ENCODE measurements at places on chromosomes 12 and 14.

DNA sequence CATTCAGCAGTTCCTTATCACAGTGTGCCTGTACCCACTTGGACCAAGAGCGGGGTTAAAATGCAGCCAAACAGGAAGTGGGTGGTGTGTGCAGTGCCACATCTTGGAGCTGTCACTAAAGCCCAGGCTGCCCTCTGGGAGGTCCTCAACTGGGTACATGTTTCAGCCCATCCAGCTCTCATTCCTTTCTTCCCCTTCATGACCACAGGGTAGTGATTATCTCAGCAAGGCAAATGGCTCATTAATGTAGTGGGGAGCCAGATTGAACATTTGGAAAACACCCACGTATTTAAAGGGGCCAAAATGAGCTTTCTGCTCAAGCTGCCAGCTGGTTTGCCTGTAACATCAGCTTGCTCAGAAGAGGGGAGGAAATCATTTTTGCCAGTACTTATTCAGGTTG, 210.8 kb upstream of the BTG1 start:
- no peak for DNase-seq

DNA sequence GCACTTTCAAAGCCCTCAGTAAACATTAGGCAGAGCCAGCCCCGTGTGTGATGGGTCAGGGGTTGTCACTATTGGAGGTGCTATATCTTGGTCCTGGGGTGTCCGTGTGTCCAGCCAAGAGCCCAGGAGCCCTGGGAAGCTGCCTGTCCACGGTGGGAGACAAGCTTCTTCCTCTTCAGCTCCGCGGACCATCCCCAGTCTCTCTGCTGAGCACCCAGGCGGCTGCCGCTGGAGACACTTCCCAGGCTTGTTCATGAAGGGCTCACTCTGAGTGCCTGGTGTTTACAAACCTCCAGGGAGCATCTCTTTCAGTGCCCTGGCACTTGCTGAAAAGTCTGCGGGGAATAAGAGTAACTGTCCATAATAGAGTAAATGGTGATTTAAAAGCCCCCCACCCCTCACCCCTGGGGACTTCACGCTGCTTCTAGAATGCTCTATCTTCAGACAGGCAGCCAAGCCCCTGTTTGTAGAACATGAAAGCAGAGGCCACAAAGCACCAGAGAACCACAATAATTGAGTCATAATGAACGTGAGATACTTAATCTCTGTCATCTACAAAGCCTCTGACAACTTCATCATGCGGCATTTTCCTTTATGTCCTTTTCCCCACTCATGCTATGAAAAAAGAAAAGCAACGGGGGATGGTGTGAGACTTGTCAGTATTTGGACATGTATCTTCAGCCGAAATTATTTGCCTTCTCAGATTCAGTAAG, 178.6 kb downstream of the TMEM132C start:
- DNase-seq: no peak

- DNase-seq: no peak
Measured at GRCh38 chr12:89250636-89251035, 101.7 kb downstream of the DUSP6 start.

DNA sequence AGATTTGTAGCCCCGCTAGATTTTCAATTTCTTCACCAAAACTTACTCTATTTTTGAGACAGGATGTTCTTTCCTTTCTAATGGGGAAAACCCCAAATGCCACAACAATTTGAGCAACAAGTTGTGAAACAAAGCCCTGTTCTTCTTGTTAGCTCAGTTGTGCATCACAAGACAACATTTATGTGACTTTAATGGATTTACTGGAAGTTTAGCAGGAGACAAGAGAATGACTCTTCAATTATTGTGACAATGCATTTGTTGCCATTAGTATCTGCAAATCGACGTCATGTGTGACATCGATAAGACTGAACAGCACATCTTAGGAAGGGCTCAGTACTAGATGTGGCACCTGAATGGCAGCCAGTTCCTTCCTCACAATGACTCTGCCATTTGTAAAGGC, 1028.9 kb upstream of the TMEM132C start:
- peak; percentile 89 for DNase-seq

GRCh38 chr12:3888659-3889058, 15.5 kb upstream of the PARP11 start:
- peak; percentile 26 for DNase-seq

DNA sequence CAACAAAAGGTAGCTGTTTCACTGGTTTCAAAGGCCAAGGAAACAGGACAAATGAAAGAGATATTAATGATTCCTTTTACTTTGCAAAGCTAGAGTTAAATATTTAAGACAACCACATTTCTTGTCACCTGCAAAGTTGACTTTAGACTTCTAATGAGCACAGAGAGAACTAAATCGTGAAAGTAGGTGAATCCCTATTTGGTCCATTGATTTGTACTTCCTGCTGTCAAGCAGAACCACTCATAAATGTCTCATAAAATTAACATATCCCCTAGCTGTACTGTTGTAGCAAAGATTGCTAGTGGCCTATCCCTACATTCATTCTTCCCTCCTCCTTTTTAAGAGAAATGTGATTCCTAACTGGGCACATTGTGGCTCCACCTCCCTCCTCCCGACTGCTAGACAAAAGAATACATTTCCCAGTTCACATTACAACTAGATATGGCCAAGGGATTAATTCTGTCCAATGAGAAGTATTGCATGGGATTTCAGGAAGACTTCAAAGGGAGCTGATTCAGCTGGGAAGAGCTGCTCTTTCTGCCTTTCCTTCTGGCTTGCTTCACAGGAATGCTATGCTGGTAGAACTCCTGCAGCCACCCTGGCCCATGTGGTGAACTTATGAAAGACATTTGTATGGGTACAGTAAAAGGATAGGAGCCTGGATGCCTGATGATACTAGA, 227.5 kb upstream of the ABCD2 start:
- DNase-seq: no peak

GRCh38 chr14:100034961-100035500, 30.2 kb upstream of the EVL start:
- no peak for DNase-seq

DNA sequence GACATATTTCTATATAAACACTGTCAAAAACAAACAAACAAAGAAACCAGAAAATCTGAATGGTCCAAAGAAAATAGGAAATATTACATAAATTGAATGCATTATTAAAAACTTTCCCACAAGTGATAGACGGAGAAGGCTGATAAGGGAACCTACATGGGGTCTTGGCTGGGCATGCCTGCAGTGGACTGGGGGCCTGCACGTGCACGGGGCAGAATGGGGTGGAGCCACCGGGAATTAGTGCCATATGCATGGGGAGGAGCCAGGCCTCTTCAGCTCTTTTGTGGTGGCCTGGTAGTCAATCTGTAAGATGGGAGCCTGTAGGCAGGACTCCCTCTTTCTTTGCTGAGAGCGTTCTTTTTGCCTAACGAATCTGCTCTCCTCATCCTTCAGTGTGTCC, 1031.7 kb upstream of the FBXO33 start:
- no peak for DNase-seq

GRCh38 chr14:89708982-89709625, 245.4 kb downstream of the EFCAB11 start:
- DNase-seq: peak; percentile 26

DNA sequence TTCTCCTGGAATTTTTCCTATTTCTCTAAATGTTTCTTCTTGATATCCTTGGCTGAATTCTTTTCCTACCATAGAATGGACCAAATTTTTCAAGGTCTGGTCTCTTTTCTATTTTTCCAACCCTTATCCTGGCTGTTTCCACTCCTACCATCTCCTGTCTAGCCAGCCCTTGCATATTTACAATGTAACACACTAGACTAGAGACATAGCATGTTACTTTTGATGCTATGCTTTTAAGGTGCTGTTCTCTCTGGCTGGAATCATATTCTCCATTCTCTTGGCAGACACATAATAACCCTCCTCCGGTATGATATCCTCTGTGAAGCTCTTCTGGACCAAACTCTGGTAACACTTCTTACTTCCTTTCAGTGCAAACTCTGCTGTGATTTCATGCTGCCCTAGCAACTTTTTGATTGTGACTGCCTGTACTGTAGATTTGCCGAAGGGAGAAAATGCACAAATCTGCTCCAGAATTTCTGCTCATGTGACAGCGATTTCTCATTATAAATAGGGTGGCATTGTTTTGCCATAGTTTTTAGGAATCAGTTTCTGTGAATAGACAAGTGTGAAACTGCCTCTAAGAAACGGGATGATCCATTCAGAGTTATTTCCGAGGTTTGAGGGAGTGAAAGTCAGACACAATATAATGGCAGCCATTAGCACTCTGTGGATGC, 284.4 kb downstream of the MDGA2 start:
- no peak for DNase-seq

DNA sequence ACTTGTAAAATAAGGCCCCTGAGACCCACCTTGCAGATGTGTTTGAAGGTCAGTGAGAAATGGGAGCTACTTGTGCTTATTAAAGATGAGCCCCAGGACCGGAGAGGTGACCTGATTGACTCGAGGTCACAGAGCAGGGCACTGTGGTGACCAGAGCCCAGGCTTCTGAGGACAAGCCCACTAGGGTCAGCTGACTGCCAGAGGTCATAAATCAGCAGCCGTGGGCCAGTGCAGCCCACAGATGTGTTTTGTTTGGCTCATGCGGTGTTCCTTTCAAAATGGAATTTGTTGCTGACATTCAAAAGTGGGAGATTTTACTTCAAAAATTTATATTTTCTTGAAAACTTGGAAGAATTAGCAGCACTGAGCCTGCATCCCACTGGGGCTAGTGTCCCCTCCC, 24.5 kb downstream of the JDP2 start:
- no peak for DNase-seq

GRCh38 chr14:74906925-74907521, 16.0 kb downstream of the RPS6KL1 start:
- DNase-seq: no peak

DNA sequence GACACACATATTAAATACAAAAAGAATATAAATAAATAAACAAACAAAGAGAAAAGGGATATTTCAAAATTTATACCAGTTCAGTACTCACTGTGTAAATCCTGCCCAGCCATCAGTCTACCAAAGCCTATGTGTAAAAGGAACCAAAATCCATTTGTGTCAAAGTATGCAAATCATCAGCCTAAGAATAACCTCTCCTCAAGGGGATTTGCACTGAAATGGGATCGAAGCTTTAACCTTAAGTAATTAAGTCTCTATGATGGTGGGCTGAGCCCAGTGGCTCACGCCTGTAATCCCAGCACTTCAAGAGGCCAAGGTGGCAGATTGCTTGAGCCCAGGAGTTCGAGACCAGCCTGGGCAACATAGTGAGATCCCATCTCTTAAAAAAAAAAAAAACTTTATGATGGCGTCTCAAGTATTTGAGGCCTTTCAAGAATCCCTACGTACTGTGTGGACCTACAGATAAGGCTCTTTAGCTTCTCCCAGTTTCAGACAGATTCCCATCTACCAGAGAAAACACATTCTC, 57.8 kb upstream of the METAP2 start:
- DNase-seq: no peak

GRCh38 chr12:80632835-80633234, 74.6 kb upstream of the MYF6 start:
- no peak for DNase-seq

GRCh38 chr14:32980178-32980901, 41.7 kb downstream of the NPAS3 start:
- no peak for DNase-seq

GRCh38 chr14:95520346-95520745, 3.9 kb upstream of the SYNE3 start:
- peak; percentile 63 for DNase-seq

- DNase-seq: no peak
Measured at GRCh38 chr12:40016980-40017379, 88.9 kb downstream of the SLC2A13 start.

DNA sequence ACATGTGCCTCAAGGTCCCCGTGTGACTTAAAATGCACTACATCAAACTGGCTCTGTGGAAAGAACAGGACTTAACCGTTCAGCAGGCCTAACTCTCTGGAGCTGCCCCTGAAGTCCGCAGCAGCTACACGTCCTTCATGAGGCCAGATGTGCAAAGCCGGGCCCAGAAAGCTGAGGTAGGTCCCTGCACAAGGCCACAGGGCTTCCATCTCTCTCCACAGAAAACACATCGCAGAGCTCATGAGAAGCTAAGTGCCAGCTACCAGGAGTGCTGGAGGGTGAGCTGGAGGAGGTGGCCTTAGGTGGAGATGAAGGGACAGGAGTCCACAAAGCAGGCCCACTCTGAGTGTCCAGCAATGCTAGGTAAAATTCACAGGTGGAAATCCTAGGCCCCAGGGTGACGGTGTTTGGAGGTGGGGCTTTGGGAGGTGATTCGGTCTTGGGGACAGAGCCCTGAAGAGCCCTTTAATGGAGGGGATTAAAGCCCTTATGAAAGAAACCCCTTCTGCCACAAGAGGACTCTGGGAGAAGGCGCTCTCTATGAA, 52.4 kb downstream of the VCPKMT start:
- DNase-seq: no peak

- no peak for DNase-seq
Measured at GRCh38 chr14:77316195-77316505, 4.5 kb downstream of the POMT2 start.

- no peak for DNase-seq
Measured at GRCh38 chr14:102490456-102490855, 19.1 kb downstream of the ANKRD9 start.

GRCh38 chr12:112992541-112993398, 14.5 kb downstream of the OAS2 start:
- DNase-seq: peak; percentile 70

- no peak for DNase-seq
Measured at GRCh38 chr14:101223127-101223526, 319.6 kb upstream of the RTL1 start.

DNA sequence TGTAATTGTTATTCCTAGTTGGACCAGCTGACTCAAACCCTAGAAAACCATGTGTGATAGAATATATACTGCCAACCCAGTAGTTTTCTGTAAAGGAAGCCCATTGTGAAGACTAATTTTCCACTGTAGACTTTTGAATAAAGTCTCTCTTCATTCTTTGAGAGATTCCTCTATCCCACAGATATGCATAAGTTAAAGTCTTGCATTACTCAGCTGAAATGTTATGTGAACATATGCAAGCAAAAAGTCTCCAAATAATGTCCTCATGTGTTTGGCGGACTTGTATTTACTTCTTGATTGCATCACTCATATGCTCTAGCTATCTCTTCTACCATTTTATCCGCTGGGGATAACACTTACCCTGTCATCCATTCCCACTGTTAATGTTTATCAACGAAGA, 35.1 kb upstream of the OTOGL start:
- no peak for DNase-seq

GRCh38 chr14:42626986-42627385, 1020.3 kb downstream of the LRFN5 start:
- DNase-seq: no peak

- DNase-seq: no peak
Measured at GRCh38 chr12:109307051-109307450, 2.0 kb downstream of the FOXN4 start.
